ENCODE measurements at places on chromosomes 2 and 18.

DNA sequence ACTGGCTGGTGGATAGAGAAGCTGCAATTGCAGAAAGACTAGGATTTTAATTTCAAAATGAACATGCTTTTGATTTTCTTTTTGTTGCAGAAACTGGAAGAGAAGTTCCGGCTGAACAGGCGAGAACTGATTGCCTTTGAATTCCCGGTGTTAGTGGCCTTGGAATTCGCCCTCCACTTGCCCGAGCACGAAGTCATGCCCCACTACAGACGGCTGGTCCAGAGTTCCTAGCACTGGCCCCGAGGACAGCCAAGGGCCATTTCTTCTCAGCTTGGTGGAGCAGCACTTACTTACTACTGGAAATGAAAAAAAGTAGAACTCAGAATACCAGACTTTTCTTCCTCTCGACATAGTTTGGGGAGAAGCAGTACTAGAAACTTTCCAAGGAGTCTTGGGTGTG, 121.9 kb downstream of the CABLES1 start:
- H3K4me3 ChIP-seq, result no peak overlapping the region
- peaks cover 38% of the 10 kb centered on the region for H3K4me1 ChIP-seq
- H3K36me3 ChIP-seq, result no peaks in the 10 kb centered on the region
- no peaks in the 10 kb centered on the region for H3K27me3 ChIP-seq
- DNase-seq, result no peak

GRCh38 chr2:23541503-23542229, 156.7 kb downstream of the KLHL29 start:
- no peak for DNase-seq
- no peaks in the 10 kb centered on the region for H3K27me3 ChIP-seq
- no peak overlapping the region for H3K4me3 ChIP-seq
- H3K4me1 ChIP-seq, result no peaks in the 10 kb centered on the region
- H3K27ac ChIP-seq, result no peak overlapping the region

- no peak overlapping the region for H3K27ac ChIP-seq
- H3K27me3 ChIP-seq, result no peaks in the 10 kb centered on the region
- H3K4me1 ChIP-seq, result peaks cover 8% of the 10 kb centered on the region
- no peak for DNase-seq
- H3K36me3 ChIP-seq, result peaks cover 15% of the 10 kb centered on the region
Measured at GRCh38 chr2:113838277-113838676, 51.6 kb upstream of the ACTR3 start.

DNA sequence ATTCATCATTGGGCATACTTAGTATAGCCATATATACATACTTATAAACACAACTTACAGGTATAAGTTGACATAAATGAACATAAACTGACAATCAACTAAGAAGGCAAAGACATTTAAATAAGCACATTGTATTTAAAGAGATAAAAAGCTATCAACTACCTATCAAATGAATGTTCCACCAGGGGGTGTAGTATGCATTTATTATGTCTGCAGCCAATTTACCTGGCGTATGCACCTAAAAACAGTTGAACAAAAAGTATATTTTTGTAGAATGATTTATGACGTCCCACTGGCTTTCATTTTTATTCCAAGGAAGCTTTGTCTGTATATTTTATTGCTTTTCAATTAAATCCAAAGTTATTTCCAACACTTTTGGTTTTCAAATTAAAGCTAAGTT, 323.5 kb downstream of the AFF3 start:
- H3K4me1 ChIP-seq, result no peaks in the 10 kb centered on the region
- H3K27ac ChIP-seq, result no peak overlapping the region
- no peak for DNase-seq
- H3K36me3 ChIP-seq, result no peaks in the 10 kb centered on the region
- H3K4me3 ChIP-seq, result no peak overlapping the region

DNA sequence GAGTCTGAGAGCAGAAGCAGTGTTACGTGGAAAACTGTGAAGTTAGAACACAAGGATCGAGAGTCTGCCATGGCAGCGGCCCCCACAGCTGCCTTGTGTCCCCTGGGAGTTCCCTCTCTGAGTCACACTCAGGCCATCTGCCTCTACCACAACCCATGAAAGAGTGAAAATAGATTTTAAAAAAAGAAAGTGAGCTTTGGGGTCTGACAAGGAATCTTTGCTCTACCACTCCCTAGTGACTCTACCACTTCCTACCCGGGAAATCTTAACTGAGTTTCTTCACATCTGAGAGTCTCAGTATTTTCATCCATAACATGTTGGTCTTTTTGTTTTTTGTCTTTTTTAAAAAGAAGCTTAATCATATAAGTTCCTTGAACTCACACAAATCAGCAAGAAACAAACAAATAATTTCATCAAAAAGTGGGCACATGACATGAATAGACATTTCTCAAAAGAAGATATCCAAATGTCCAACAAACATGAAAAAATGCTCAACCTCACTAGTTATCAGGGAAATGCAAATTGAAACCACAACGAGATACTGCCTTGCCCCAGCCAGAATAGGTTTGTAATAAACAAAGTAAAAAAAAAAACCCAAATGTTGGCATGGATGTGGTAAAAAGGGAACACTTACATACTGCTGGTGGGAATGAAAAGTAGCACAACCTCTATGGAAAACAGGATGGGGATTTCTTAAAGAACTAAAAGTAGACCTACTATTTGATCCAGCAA, 2.4 kb upstream of the MSGN1 start:
- no peak overlapping the region for H3K4me3 ChIP-seq
- H3K27ac ChIP-seq, result no peak overlapping the region
- no peak for DNase-seq
- H3K36me3 ChIP-seq, result no peaks in the 10 kb centered on the region
- H3K27me3 ChIP-seq, result peaks cover 21% of the 10 kb centered on the region

- no peak for DNase-seq
- peaks cover 4% of the 10 kb centered on the region for H3K4me1 ChIP-seq
- H3K27ac ChIP-seq, result no peak overlapping the region
- no peaks in the 10 kb centered on the region for H3K27me3 ChIP-seq
- no peak overlapping the region for H3K4me3 ChIP-seq
Measured at GRCh38 chr18:46322411-46322891, 218.3 kb downstream of the HAUS1 start.

- H3K27me3 ChIP-seq, result peaks cover 12% of the 10 kb centered on the region
- DNase-seq, result no peak
- H3K4me3 ChIP-seq, result no peak overlapping the region
- H3K36me3 ChIP-seq, result no peaks in the 10 kb centered on the region
Measured at GRCh38 chr2:5482929-5483331, 209.3 kb upstream of the SOX11 start.

DNA sequence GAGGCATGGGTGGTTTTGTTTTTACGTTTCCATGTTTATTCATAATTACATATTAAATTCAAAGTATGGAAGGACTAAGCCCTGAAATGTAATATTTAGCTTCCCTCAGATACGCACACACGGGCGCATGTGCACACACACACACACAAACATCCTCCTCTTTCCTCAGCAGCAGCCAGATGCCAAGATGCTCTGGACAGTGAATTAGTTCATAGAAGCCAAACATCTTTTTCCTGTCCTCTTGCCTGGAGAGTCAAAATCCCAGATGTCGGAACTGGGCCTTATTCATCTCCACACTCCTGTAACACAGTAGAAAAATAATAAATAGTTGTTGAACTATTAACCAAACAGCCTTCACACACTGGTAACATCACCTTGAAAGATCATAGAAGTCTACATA, 273.1 kb downstream of the SP3 start:
- DNase-seq, result no peak
- H3K27me3 ChIP-seq, result peaks cover 5% of the 10 kb centered on the region
- no peaks in the 10 kb centered on the region for H3K36me3 ChIP-seq
- no peaks in the 10 kb centered on the region for H3K4me1 ChIP-seq
- H3K27ac ChIP-seq, result no peak overlapping the region
- no peak overlapping the region for H3K4me3 ChIP-seq

DNA sequence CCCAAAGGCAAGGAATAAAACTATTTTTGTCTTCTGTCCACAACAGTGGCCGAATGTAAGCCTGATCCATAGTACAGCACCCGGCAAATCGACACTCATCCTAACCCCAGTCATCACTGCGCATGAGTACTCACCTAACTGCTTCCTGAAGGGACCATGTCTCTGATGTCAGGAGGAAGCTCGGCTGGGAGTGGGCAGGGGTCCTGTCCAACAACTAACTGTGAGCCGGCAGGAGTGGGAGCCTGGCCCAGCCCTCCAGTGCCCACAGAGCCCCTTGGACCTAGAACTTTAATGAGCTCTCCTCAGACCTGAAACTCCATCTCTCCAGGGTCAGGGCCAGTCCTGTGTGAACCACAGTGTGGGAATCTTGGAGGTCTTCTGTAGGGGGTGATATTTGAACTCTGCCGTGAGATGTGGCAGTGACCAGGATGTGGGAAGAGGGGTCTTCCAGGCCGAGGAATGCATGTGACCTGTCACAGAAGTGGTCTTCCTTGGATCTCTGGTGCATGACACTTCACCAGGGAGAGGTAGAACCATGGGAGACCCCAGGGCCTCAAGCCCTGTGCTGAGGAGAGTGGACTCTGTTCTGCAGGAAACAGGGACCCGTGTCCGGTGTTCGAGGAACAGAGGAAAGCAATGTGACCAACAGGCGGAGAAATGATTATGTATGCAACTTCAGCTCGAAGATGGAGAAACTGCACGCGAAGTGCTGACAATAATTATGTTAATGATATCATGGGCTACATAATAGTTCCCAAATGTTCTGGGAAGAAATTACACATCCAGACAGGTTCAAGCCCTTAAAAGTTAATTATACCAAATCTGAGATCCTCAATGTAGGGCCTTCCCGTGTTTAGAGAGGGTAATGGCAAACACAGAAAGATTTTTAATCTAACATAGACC, 240.1 kb upstream of the HDAC4 start:
- H3K36me3 ChIP-seq, result no peaks in the 10 kb centered on the region
- DNase-seq, result no peak
- H3K4me1 ChIP-seq, result no peaks in the 10 kb centered on the region
- peaks cover 14% of the 10 kb centered on the region for H3K27me3 ChIP-seq
- H3K27ac ChIP-seq, result no peak overlapping the region

DNA sequence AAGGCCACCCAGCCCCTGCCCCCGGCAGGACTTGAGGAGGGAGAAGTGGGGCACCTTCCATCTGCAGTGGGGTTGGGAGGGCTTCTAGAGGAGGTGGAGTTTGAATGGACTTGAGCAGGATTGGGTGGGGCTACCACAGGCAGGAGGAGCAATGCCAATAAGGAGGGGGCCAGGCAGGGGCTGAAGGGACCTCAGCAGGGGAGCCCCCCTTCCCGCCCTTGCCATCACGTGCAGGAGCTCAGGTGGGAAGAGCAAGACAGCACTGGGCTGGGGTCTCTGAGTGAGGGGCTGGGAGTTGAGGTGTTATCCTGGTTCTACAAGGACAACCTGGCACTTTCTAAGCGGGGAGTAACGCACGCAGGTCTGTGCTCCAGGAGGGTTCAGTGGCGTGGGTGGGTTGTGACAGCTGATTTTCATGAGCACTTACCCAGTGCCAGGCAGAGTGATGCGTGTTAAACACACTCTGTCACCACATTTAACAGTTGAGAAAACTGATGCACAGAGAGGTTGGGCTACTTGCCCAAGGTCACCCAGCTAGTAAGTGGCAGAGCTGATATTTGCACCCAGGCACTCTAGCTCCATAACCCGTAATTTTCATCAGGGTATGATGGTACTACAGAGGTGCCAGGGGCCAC, 4.8 kb downstream of the CHRND start:
- peaks cover 13% of the 10 kb centered on the region for H3K4me1 ChIP-seq
- H3K4me3 ChIP-seq, result no peak overlapping the region
- no peak overlapping the region for H3K27ac ChIP-seq
- no peaks in the 10 kb centered on the region for H3K36me3 ChIP-seq

GRCh38 chr2:101793277-101793969, 95.9 kb downstream of the MAP4K4 start:
- H3K27ac ChIP-seq, result no peak overlapping the region
- peaks cover 27% of the 10 kb centered on the region for H3K36me3 ChIP-seq
- no peak for DNase-seq
- no peaks in the 10 kb centered on the region for H3K27me3 ChIP-seq

DNA sequence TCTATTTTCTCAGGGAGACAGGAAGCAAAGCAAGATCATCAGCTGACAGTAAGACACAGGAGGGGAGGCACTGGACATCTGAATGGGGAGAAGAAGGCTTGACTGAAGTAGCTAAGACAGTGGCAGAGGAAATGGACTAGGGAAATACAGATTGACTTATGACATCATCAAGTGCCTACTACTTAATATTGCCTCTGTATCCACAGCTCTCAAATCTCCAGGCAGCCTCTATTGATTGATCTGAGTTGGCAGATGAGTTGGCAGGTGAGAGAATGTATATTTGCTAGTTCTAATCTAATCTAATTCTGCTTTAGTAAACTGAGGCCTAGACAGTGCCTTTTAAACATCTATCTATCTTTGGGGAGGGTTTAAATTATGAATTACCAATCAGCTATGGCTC, 242.1 kb downstream of the SLC8A1 start:
- H3K27ac ChIP-seq, result peak overlapping the region; percentile 80
- no peaks in the 10 kb centered on the region for H3K36me3 ChIP-seq
- H3K27me3 ChIP-seq, result no peaks in the 10 kb centered on the region
- no peak overlapping the region for H3K4me3 ChIP-seq

DNA sequence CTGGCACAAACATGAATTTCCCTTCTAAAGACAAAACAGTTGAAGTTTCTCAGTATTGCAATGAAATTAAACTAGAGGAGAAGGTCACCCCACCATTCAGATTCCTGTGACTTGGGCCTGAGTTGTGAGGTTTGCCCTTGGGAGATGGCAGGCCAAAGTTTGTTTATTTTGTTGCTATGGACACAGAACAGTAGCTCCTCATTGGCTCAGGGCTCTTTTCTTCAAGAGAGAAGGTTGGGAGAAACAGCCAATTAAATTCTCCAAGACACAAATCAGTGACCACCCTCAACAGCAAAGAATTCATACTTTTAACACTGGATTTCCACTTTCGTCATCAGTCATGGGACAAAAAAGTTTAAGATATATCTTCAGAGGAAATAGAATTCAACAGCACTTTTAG, at the start of gene FLACC1:
FLACC1 (minus strand) TSS at position 125 of the 400 bp plus-strand sequence. CDS start 5,941 bp downstream, outside the sequence.
- H3K27ac ChIP-seq, result no peak within 1 kb of the TSS
- H3K4me3 ChIP-seq, result no peak within 1 kb of the TSS
- no peaks in the 10 kb centered on the region for H3K27me3 ChIP-seq

- H3K4me3 ChIP-seq, result no peak overlapping the region
- H3K27ac ChIP-seq, result no peak overlapping the region
- no peak for DNase-seq
- peaks cover 81% of the 10 kb centered on the region for H3K27me3 ChIP-seq
- no peaks in the 10 kb centered on the region for H3K36me3 ChIP-seq
Measured at GRCh38 chr18:79789901-79790890, 7.5 kb upstream of the KCNG2 start.

- no peak overlapping the region for H3K4me3 ChIP-seq
- H3K27ac ChIP-seq, result no peak overlapping the region
Measured at GRCh38 chr18:3867864-3868311, 417.9 kb downstream of the TGIF1 start.

DNA sequence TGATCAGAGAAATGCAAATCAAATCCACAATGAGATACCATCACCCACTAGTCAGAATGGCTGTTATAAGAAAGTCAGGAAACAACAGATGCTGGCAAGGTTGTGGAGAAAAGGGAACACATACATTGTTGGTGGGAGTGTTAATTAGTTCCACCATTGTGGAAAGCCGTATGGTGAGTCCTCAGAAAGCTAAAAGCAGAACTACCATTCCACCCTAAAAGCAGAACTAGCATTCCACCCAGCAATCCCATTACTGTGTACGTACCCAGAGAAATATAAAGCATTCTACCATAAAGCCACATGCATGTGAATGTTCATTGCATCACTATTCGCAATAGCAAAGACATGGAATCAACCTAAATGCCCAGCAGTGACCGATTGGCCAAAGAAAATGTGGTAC, 60.7 kb downstream of the ANKRD62 start:
- H3K4me3 ChIP-seq, result no peak overlapping the region
- no peak for DNase-seq
- no peaks in the 10 kb centered on the region for H3K36me3 ChIP-seq
